ENCODE measurements at places on chromosomes 3 and 15. TPM values are rescaled to one million over a fixed set of nuclear protein-coding genes. Genes with fewer than 3 reads are reported as not detected.

DNA sequence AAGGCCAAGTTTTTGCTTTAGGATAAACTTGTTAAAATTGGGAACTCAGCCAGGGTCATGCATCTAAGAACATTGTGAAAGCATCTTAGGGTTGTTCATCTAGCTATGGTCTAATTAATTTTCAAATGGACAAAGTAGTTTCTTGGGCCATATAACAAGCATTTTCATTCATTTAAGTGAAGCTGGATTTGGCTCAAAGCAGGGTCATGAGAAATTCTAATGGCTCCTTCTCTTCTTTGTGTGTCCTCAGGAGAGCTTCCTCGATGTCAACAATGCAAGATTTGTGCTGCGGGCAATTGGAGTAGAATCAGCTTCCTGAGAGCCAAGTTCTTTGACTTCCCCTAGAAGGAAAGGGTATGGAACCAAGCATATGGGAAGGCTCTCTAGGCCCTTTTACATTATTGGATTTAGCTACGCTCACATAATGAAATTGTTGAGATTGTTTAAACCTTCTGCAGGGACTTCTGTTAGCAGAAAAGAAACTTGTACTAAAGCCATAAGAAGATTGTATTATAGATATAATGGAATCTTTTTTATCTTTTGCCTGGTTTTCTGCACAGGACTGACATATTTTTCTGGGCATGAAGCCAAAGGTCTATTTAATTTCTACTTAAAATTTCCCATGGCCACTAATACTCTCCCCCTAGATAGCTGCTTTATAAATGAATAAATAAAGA lies 1.8 kb upstream of the SAMMSON start:
- H3K4me3 ChIP-seq, result no peak overlapping the region
- no peaks in the 10 kb centered on the region for H3K27me3 ChIP-seq
- DNase-seq, result peak; percentile 47
- no peaks in the 10 kb centered on the region for H3K36me3 ChIP-seq

SLC9C1 gene
- polyA plus RNA-seq, result not detected

PCNP gene
- 45.3 TPM for polyA plus RNA-seq

- no peaks in the 10 kb centered on the region for H3K36me3 ChIP-seq
- DNase-seq, result no peak
These were observed 215.2 kb upstream of the ADAMTS9 start for GRCh38 chr3:64903006-64903405.

- peaks cover 2% of the 10 kb centered on the region for H3K4me1 ChIP-seq
- no peak overlapping the region for H3K4me3 ChIP-seq
- H3K27ac ChIP-seq, result no peak overlapping the region
- no peaks in the 10 kb centered on the region for H3K36me3 ChIP-seq
- peak; percentile 68 for DNase-seq
These were observed 258.1 kb downstream of the TBL1XR1 start for GRCh38 chr3:176939022-176939817.

ZNF621 gene
- 10.3 TPM for polyA plus RNA-seq

BFSP2 gene
- polyA plus RNA-seq, result not detected

WWTR1 gene
- polyA plus RNA-seq, result 64.1 TPM

- H3K36me3 ChIP-seq, result no peaks in the 10 kb centered on the region
- H3K27me3 ChIP-seq, result no peaks in the 10 kb centered on the region
- H3K27ac ChIP-seq, result peak overlapping the region; percentile 13
- no peaks in the 10 kb centered on the region for H3K4me1 ChIP-seq
These were observed 37.2 kb downstream of the MYO5A start for GRCh38 chr15:52491472-52491871.

- DNase-seq, result no peak
- no peaks in the 10 kb centered on the region for H3K27me3 ChIP-seq
- H3K36me3 ChIP-seq, result no peaks in the 10 kb centered on the region
- H3K4me1 ChIP-seq, result peaks cover 25% of the 10 kb centered on the region
- H3K4me3 ChIP-seq, result no peak overlapping the region
- H3K27ac ChIP-seq, result no peak overlapping the region
These were observed 18.0 kb upstream of the FBXW12 start for GRCh38 chr3:48353987-48354386.

FAM3D gene
- polyA plus RNA-seq, result not detected

DNA sequence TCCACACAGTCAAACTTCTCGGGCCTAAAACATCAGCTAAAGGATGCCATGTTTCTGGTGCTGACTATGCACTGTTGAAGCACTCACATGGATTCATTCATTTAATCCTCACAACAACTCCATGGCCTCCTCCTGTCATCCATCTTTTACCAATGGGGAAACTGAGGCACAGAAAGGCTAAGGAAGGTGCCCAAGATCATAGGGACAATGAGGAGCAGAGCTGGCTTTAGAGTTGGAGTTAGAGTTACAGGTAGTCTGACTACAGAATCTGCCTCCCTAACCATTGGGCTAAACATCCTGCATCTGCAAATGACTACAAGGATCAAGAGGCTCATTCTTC lies 111.6 kb downstream of the IQSEC1 start:
- H3K4me1 ChIP-seq, result no peaks in the 10 kb centered on the region
- H3K4me3 ChIP-seq, result no peak overlapping the region
- DNase-seq, result no peak
- no peak overlapping the region for H3K27ac ChIP-seq
- H3K36me3 ChIP-seq, result no peaks in the 10 kb centered on the region

GRCh38 chr15:94258246-94258645 lies 26.9 kb downstream of the MCTP2 start:
- peak overlapping the region; percentile 22 for H3K27ac ChIP-seq
- H3K4me1 ChIP-seq, result peaks cover 2% of the 10 kb centered on the region
- H3K27me3 ChIP-seq, result no peaks in the 10 kb centered on the region
- no peak overlapping the region for H3K4me3 ChIP-seq

KBTBD13 gene
- polyA plus RNA-seq, result not detected

PPP2R3A gene
- polyA plus RNA-seq, result 4.9 TPM

GRCh38 chr15:94004697-94005096 lies 226.7 kb upstream of the MCTP2 start:
- no peaks in the 10 kb centered on the region for H3K27me3 ChIP-seq
- no peak overlapping the region for H3K4me3 ChIP-seq
- no peak for DNase-seq
- H3K36me3 ChIP-seq, result no peaks in the 10 kb centered on the region

- H3K4me1 ChIP-seq, result peaks cover 11% of the 10 kb centered on the region
- H3K4me3 ChIP-seq, result no peak overlapping the region
- no peaks in the 10 kb centered on the region for H3K27me3 ChIP-seq
- H3K36me3 ChIP-seq, result no peaks in the 10 kb centered on the region
These were observed 101.8 kb upstream of the RBMS3 start for GRCh38 chr3:29178809-29179793.

- no peaks in the 10 kb centered on the region for H3K36me3 ChIP-seq
- no peaks in the 10 kb centered on the region for H3K4me1 ChIP-seq
- H3K27me3 ChIP-seq, result no peaks in the 10 kb centered on the region
- no peak overlapping the region for H3K4me3 ChIP-seq
These were observed 654.6 kb upstream of the LMCD1 start for GRCh38 chr3:7847021-7847420.

DNA sequence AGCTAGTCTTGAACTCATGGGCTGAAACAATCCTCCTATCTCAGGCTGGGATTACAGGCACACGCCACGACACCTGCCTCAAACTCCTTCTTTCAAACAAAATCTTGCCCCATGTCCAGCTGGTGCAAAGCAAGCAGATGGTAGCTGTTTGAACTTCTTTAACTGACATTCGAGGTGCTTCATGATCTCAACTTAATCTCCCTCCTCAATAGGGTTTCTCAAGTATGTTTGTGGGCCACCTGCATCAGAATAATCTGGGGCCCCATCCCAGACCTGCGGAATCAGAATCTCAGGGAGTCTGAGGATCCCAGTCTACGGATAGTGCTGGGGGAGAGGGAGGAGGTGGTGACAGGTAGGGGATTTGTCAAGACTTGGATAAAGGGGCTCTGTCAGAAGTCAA lies 20.9 kb upstream of the TRH start:
- H3K4me1 ChIP-seq, result no peaks in the 10 kb centered on the region
- H3K36me3 ChIP-seq, result no peaks in the 10 kb centered on the region
- H3K4me3 ChIP-seq, result no peak overlapping the region
- no peak for DNase-seq
- peaks cover 22% of the 10 kb centered on the region for H3K27me3 ChIP-seq
- H3K27ac ChIP-seq, result no peak overlapping the region

DNA sequence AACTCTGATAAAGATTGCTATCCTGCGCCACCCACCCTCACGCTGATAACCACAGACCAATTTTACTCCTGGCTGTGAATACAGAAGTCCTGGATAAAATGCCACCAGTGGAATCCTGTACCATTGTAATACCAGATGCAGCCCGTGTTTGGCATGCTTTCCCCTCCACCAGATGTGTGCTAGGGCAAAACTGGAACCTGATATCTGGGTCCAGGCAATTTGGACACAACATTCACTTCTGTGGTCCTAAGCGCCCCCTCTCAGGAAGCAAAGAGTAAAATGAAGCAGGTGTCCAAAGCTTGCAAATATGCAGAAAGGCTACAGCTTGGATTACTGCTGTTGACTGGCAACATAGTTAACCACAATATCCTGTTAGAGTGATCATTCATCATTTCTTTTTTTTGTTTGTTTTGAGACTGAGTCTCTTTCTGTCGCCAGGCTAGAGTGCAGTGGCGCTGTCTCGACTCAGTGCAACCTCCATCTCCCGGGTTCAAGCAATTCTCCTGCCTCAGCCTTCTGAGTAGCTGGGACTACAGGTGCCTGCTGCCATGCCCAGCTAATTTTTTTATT lies 32.8 kb downstream of the LOXL1 start:
- H3K4me3 ChIP-seq, result no peak overlapping the region
- peak overlapping the region; percentile 6 for H3K27ac ChIP-seq
- H3K27me3 ChIP-seq, result no peaks in the 10 kb centered on the region
- no peaks in the 10 kb centered on the region for H3K36me3 ChIP-seq
- peaks cover 31% of the 10 kb centered on the region for H3K4me1 ChIP-seq

TIPARP gene
- 6.2 TPM for polyA plus RNA-seq

- no peaks in the 10 kb centered on the region for H3K27me3 ChIP-seq
- H3K36me3 ChIP-seq, result no peaks in the 10 kb centered on the region
- no peak overlapping the region for H3K27ac ChIP-seq
- no peaks in the 10 kb centered on the region for H3K4me1 ChIP-seq
These were observed 221.7 kb downstream of the CGGBP1 start for GRCh38 chr3:87837076-87837475.

- no peak within 1 kb of the TSS for H3K27ac ChIP-seq
- no peak for DNase-seq
- H3K36me3 ChIP-seq, result no peaks in the 10 kb centered on the region
- H3K4me3 ChIP-seq, result no peak within 1 kb of the TSS
- H3K27me3 ChIP-seq, result peaks cover 5% of the 10 kb centered on the region
These were observed at the start of gene CD86 for GRCh38 chr3:122055215-122055614. Gene CD86, plus strand, starts transcription at chr3:122055362. Its CDS starts 128 bp downstream, at chr3:122055490.

GRCh38 chr15:49628379-49628778 lies 7.5 kb downstream of the DTWD1 start:
- no peaks in the 10 kb centered on the region for H3K27me3 ChIP-seq
- no peaks in the 10 kb centered on the region for H3K4me1 ChIP-seq

Measured in SK-N-SH (cell line).